ENCODE measurements at places on chromosomes 12 and 14. TPM values are rescaled to one million over a fixed set of nuclear protein-coding genes. Genes with fewer than 3 reads are reported as not detected.
A peak's percentile ranks its signal among the peaks of the same experiment; 100 is the strongest.

GRCh38 chr12:23253191-23253590 lies 628.2 kb downstream of the ETNK1 start:
- H3K4me3 ChIP-seq, result no peak overlapping the region
- no peaks in the 10 kb centered on the region for H3K27me3 ChIP-seq
- H3K27ac ChIP-seq, result no peak overlapping the region
- DNase-seq, result peak; percentile 60

PTPRB gene
- total RNA-seq, result 38.3 TPM

NINJ2 gene
- 11.2 TPM for total RNA-seq

DNA sequence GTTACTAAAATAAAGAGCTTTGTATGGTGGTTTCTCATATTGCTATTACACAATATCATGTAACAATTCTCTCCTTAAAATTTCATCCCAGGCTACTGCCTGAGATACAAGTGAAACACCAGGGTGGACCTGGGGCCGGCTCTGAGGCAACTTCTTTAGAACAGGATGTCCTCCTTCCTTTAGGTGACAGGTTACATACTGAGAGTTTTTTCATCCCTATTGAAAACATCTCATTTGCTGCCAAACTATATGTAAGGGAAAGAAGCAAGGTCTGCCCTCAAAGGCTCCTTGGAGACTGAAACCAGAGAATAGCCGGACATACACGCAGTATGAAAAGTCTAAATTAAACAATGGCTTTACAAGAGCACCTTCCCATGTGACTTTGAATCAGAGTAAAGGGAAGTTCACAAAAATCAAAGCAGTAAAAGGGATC lies 139.9 kb downstream of the DUSP6 start:
- H3K27ac ChIP-seq, result no peak overlapping the region
- no peak for DNase-seq
- H3K36me3 ChIP-seq, result no peaks in the 10 kb centered on the region
- no peaks in the 10 kb centered on the region for H3K4me1 ChIP-seq
- no peaks in the 10 kb centered on the region for H3K27me3 ChIP-seq
- H3K4me3 ChIP-seq, result no peak overlapping the region

DNA sequence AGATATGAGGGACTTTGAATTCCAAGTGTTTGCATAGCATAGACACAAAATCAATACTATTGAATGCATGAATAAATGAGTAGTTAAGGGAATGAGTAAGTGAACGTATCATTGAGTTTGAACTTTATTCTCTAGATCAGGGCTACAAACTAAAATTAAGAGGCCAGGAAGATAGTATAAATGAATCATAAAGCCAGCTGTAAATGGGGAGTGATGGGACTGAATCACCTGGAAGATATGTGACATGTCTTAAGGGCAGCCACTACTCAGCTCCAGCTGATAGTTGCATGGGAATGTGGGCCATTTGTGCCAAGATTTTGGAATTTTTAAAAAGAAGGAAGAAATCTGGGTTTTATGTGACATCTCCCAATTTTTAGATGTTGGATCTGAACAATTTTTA lies 229.9 kb downstream of the AKAP6 start:
- H3K4me3 ChIP-seq, result no peak overlapping the region
- no peak for DNase-seq
- no peaks in the 10 kb centered on the region for H3K27me3 ChIP-seq

DLK1 gene
- total RNA-seq, result not detected

GRCh38 chr14:38125481-38126037 lies 82.1 kb upstream of the SSTR1 start:
- no peaks in the 10 kb centered on the region for H3K36me3 ChIP-seq
- no peaks in the 10 kb centered on the region for H3K27me3 ChIP-seq
- H3K4me3 ChIP-seq, result no peak overlapping the region
- H3K4me1 ChIP-seq, result no peaks in the 10 kb centered on the region

LRP1-AS gene
- not detected for total RNA-seq

DNA sequence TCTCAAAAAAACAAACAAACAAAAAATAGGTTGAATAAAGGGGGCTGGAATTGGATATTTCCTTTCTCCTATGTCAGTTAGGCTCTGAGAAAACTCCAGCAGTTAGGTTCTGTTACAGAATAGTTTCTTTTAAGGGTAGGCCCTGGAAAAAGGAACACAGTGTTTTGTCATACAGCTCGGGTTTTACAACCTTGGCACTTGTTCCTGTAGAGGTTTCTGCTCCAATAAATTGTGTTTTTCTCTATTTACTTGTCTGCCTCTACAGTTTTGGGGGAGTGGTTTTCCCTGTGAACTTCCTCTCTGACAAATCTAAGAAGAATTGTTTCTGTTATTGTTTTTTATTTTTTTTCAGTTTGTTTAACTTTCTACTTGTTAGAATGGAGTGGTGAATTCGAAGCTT lies 167.6 kb downstream of the ACSS3 start:
- no peaks in the 10 kb centered on the region for H3K27me3 ChIP-seq
- H3K27ac ChIP-seq, result no peak overlapping the region
- no peaks in the 10 kb centered on the region for H3K36me3 ChIP-seq
- H3K4me1 ChIP-seq, result no peaks in the 10 kb centered on the region

GRCh38 chr12:22481547-22482104 lies 62.7 kb downstream of the C2CD5 start:
- DNase-seq, result no peak
- H3K36me3 ChIP-seq, result no peaks in the 10 kb centered on the region
- H3K27ac ChIP-seq, result no peak overlapping the region
- H3K27me3 ChIP-seq, result no peaks in the 10 kb centered on the region

DNA sequence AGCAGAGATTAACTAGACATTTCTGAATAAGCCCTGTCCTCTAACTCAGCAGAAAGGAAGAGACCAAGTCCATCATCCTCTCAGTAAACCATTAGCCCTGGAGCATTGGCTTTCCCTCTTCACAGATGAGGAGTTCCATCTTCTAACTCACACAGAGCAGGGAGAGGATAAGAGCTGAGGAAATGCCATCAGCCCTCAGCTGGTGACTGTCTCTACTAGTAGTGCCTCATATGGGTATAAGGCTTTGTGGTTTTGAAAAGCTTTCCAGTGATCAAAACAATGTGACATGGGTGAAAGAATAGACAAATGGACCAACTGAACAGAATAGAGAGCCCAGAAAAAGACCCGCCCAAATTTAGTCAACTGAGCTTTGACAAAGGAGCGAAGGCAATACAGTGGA lies 197.2 kb upstream of the NUDT4 start:
- H3K4me1 ChIP-seq, result peaks cover 11% of the 10 kb centered on the region
- DNase-seq, result no peak
- no peak overlapping the region for H3K27ac ChIP-seq
- H3K36me3 ChIP-seq, result no peaks in the 10 kb centered on the region
- no peak overlapping the region for H3K4me3 ChIP-seq
- H3K27me3 ChIP-seq, result no peaks in the 10 kb centered on the region

- H3K27ac ChIP-seq, result no peak overlapping the region
- no peaks in the 10 kb centered on the region for H3K27me3 ChIP-seq
- no peaks in the 10 kb centered on the region for H3K36me3 ChIP-seq
- DNase-seq, result no peak
- peaks cover 14% of the 10 kb centered on the region for H3K4me1 ChIP-seq
Observed at GRCh38 chr14:54603362-54603761, 36.4 kb downstream of the SAMD4A start.
